ENCODE measurements at places on chromosomes 3 and 15.

GRCh38 chr3:158912621-158913020, 110.8 kb downstream of the MFSD1 start:
- DNase-seq: no peak

DNA sequence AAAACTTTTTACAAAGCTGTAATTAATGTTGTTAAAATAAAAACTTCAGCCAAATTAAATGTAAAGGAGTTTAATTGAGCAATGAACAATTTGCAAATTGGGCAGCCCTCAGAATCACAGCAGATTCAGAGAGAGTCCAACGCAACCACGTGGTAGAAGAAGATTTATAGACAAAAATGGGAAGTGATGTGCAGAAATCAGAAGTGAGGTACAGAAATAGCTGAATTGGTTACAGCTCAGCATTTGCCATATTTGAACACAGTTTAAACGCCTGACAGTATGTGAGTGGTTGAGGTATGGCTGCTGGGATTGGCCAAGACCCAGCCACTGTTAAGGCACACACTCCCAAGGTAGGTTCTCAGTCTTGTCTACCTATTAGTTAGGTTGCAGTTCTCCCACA, 14.4 kb upstream of the PLA2G4D start:
- DNase-seq: peak; percentile 11

- no peak for DNase-seq
Observed at GRCh38 chr3:122060040-122060698, 5.0 kb downstream of the CD86 start.

DNA sequence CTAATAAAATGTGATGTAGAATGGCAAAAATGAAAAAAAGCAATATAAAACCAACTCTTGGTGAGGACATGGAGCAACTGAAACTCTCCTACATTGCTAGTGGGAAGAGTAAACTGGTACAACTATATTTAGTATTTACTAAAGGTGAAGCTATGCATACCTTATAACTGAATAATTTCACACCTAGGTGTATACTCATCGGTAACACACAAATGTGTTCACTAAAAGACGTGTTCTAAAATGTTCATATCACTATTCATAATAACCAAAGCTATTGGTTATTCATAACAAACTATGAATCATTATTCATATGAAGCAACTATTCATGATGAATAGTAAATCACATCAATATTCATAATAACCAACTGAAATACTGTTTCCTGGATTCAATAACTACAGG, 1030.3 kb downstream of the ROBO2 start:
- DNase-seq: no peak

DNA sequence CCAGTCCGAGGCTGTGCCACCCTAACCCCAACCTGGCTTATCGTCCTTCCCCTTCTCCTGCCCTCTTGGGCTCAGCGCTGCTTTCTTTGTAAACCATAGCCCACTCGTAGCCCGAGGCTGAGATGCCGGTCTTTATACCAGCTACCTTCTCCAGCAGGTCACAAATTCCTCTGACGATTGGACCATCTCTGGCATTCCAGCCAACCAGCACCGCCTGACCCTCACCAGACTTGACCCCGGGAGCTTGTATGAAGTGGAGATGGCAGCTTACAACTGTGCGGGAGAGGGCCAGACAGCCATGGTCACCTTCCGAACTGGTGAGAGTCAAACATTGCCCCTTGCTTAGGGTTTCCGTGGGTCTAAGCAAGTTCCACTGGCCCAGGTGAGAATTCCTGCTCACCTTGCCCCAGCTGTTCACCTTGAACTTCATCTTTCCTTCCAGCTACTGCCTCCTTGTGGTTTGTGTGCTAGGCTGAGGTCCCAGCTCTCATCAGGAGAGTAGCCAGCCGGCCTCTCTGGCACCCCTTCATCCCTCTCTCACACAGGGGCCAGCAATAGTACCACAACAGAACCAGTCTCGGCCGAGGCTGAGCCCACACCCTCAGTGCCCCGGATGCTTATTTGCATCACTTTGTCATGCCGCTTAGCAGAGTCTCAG, 66.7 kb downstream of the BOC start:
- DNase-seq: no peak

- no peak for DNase-seq
Observed at GRCh38 chr15:74838137-74838516, 4.8 kb downstream of the ULK3 start.

- no peak for DNase-seq
Observed at GRCh38 chr15:81766829-81767475, 278.9 kb downstream of the MEX3B start.

GRCh38 chr3:184455991-184456390, 76.1 kb downstream of the CHRD start:
- no peak for DNase-seq

DNA sequence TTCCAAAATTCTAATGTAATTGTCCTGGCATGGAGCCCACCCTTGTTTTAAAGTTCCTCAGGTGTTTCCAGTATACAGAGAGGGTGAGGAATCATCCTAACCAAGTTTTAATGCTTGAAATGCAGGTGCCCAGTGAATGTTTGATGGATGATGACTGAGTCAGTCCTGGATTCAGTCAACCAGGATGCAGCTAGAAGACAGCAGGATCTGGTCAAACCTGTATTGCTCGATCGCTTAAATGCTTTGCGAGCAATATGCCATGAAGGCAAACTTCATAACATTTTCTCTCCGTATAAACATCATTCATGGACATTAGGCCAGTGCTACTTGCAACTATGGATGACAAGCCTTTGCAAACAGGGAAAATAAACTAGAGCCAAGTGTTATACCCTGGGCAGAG, 591.2 kb downstream of the RSL24D1 start:
- no peak for DNase-seq

GRCh38 chr3:104947943-104948342, 418.8 kb upstream of the ALCAM start:
- no peak for DNase-seq

DNA sequence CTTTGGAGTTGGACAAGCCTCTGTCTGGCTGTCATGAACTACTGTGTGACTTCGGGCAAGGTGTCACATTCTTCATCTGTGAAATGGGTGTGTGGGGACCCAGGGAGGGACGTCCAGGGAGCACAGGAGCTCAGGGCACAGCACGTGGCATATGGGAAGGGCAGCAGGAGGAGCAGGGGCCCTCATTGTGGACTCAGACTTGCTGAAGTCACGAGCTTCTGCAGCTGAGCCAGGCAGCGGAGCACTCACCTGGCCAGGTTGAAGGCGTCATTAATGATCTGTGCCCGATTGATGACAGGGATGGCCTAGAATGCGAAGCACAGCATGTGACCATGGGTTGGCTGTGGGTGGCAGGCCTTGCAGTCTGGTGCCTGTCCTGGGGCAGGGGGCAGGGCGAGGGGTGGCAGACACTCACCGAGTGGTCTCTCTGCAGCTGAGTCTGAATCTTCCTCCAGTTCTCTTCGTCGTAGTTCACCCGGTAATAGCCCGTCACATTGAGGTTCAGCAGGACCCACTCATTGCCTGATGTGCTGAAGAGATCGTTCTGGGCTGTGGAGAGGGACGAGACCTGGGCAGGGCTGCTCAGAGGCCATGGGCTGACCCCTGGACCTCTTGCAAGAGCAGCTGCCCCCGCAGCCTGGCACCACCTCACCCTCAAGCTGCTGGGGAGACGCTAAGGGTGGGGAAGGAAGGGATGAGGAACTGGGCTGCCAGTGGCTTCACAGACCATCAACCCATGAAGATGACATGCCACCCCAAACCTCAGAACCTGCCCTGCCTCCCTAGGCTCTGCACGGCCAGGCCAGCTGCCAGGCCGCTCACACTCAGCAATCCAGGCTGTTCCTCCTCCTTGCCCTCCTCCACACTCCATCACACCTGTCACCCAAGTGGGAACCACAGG, 15.4 kb downstream of the ANPEP start:
- no peak for DNase-seq

GRCh38 chr3:42012383-42012934, 50.6 kb upstream of the ULK4 start:
- DNase-seq: no peak

DNA sequence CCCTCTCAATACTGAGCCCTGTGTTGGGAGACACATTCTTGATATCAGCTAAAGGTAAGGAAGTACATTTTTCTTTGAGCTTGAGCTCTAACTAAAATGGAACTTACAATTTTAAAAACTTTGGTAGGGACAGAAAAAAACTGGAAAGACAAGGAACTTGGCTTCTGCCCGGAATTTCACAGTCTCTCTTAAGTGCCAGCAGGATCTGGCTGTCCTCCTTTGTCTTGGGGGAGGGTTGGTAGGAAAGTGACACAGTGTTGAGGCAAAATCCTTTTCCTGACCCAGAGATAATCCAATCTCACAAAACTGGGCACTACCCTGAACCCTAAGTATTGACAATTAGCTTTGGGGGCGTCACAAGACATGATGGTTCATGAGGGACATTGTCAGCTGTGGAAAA, 45.3 kb downstream of the ZPLD1 start:
- no peak for DNase-seq

DNA sequence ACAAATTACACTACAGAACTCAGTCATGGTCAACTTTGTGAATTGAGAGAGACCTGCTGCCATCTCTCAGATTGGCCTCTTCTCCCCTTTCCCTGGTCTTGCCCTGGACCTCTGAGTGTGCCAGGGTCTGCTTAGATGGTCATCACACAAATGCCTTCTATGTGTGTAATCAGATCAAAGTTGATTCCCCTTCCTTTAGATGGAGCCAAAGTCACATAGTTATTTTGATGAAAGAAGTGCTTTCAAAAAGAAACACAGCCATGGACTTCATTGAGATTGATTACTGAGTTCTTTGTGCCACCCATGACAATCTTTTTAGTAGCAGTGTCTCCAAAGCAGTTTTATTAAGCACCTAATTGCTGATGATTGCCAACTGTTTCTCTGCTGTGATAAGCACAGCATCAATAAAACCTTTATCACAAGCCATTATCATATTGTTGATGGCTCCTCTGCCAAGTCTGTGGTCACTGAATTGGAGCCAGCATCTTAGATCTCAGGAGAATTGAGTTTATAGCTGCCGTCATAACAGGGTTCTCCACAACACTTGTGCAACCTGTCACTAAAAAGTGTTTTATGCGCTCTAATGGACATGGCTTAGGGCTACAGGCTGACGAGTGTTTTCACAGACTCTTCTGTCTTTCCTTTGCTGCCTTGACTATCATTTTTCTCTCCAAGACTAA, 149.7 kb upstream of the NUDT16 start:
- peak; percentile 21 for DNase-seq
